Mammary microvascular endothelial cell (primary cell): ENCODE measurements at places on chromosomes 6 and 20. TPM values are rescaled to one million over a fixed set of nuclear protein-coding genes. Genes with fewer than 3 reads are reported as not detected.

The DPPA5 gene
- not detected in 2 replicates for total RNA-seq

The JPH2 gene
- 1.1 TPM in 2 replicates for total RNA-seq

The SLC17A3 gene
- not detected in 2 replicates for total RNA-seq

The HAO1 gene
- total RNA-seq = not detected in 2 replicates

The PTCRA gene
- total RNA-seq = 5.4 TPM in 1 of 2 replicates, not detected in the other

The CST5 gene
- total RNA-seq = not detected in 2 replicates

The ZKSCAN4 gene
- total RNA-seq = 2.1 TPM in 2 replicates

The CYB5R4 gene
- 12.5 and 14.0 TPM in 2 replicates for total RNA-seq

The CRIP3 gene
- total RNA-seq = not detected in 2 replicates

The ACAT2 gene
- total RNA-seq = 43.2 and 54.2 TPM in 2 replicates

The OPRL1 gene
- 0.54 and 0.67 TPM in 2 replicates for total RNA-seq

The BNIP5 gene
- total RNA-seq = not detected in 2 replicates

The PRDM1 gene
- 3.2 and 3.4 TPM in 2 replicates for total RNA-seq

The MAS1 gene
- total RNA-seq = not detected in 2 replicates

The SMLR1 gene
- not detected in 2 replicates for total RNA-seq

The PRKN gene
- 0.13 and 0.34 TPM in 2 replicates for total RNA-seq

The WFDC8 gene
- not detected in 2 replicates for total RNA-seq
